Body of pancreas (tissue), 4 donors: ENCODE measurements at places on chromosomes 5 and 9.

GRCh38 chr9:89891591-89892304 is 286.9 kb downstream of the GADD45G start:
- DNase-seq: peak; percentile 50

GRCh38 chr9:126925876-126926275 is 11.3 kb downstream of the RALGPS1 start:
- no peak for DNase-seq

- no peak for DNase-seq
Measured at GRCh38 chr9:3124001-3124400, 280.1 kb upstream of the PUM3 start.

GRCh38 chr9:35158501-35159280 is 3.1 kb upstream of the UNC13B start:
- DNase-seq: no peak

GRCh38 chr9:16602494-16602893 is 268.0 kb downstream of the BNC2 start:
- DNase-seq: no peak

DNA sequence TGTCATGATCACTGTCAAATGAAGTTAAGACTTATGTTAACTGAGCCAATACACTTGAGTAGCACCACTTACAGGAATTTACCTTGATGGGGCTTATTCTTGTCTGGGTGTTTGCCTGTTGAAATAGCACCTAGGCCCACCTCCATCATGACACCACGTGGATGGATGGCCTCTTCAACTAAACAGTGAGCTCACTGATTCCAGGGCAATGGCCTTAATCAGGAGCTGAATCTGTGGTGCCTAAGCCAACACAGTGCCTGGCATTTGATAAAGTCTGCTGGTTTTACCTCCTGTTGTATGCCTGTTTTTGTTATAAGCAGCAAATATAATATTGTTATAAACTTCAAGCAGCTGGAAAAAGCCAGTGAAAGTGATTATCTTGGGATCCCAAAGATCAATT is 190.5 kb downstream of the LURAP1L start:
- no peak for DNase-seq

DNA sequence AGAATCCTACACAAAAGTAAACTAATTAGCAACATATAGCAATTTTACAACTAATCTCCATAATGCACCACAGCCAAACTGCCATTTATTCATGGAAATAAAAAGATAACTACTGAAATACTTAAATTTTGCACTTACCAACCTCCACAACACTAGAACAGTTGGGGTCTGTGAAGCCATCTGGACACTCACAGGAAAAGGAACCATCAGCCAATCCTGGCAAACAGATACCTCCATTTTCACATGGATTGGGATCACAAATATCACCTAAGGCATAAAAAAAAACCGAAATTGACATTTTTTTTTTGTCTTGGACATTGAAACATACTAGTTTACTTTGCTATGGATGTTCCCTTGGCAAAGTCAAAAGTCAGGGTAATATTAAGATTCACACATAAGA is 130.7 kb downstream of the EDIL3 start:
- no peak for DNase-seq

DNA sequence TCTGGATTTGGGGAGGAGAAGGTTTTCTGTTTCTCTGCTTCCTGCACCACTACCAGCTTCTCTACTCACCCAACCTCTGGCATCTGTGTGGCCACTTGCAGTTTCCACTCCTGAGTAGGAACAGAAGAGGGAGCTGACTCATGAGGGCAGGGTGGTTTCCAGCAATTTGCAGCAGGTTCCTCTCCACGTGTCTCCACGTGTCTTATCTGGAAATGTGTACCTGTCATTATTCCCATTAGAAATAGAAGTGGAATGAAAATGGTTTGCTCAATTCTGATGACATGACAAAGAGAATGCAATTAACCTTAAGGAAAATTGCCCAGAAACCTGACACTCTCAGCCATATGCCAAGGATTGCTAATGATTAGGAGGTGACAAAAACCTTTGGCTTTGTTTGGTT is 33.0 kb downstream of the EGFLAM start:
- DNase-seq: no peak

- peak; percentile 4 for DNase-seq
Measured at GRCh38 chr5:1509346-1510085, 14.2 kb downstream of the LPCAT1 start.

- DNase-seq: no peak
Measured at GRCh38 chr9:129455151-129455995, 165.5 kb downstream of the C9orf50 start.
